ENCODE measurements at places on chromosomes 5 and 9.
A peak's percentile ranks its signal among the peaks of the same experiment; 100 is the strongest.

DNA sequence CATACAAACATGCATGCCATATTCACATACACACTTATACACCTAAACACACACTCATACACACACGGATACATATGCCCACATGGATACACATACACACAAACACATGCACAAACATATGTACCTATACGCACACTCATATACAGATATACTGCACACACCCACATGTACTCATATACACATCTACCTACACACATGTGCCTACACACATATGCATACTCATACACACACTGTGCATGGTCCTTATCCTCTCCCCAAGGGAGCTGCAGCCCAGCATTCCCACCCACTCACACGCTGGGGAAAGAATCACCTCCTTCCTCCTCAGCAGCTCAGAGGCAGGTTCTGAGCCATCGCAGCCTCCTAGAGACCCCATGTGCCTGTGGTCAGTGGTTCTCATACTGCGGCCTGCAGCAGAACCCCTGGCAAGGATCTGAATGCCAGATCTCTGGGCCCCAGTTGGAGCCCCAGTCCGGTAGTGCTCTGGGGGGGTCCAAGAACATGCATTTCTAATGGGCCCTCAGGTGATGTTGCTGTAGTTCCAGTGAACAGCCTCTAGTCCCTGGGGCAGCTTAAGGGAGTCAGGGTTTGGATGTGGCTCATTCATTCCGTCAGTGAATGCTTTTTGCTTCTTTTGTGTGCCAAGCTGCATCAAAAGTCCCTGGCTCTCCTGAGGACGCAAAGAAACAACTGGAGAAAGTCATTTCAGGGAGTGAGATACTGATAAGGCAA, 39.0 kb downstream of the SEMA4D start:
- DNase-seq, result no peak

GRCh38 chr9:96609732-96610131, 9.9 kb downstream of the CDC14B start:
- DNase-seq, result no peak

DNA sequence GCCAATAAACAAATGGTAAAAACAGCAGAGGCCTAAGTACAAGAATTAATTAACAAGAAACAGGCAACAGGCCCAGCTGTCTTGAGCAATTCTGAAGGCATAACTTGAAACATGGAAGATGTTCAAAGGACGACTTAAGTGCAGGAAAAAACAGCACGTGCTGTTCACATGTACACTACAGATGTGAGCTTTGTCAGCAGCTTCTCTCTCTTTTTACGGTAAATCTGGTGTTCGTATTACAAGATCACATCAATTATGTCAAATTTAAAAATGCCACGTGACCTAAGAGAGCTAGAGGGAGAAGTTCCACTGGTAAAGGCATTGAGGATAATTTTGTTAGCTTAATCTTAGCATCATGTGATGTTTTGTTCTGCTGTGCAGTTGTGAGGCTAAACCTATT, 281.1 kb downstream of the PSAT1 start:
- no peak for DNase-seq

DNA sequence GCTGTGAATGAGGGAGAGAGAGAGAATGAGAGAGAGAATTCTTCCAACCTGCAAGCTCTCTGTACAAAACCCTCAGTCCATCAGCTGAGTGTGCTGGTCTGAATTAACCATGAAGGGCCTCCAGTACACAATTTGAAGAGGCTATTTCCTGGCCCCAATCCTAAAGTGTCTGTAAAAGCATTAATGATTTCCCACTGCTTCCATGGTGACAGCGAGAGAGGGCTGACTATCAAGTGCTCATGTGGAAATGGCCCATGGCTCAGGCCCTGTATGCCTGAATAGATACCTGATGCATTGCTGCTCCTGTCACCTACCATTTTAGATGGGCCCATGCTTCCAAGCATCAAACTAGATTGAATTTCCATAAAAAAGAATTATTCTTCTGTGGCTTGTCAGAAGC, 592.4 kb downstream of the KIF4B start:
- no peak for DNase-seq

- no peak for DNase-seq
Observed at GRCh38 chr9:133103183-133103986, 17.7 kb downstream of the RALGDS start.

DNA sequence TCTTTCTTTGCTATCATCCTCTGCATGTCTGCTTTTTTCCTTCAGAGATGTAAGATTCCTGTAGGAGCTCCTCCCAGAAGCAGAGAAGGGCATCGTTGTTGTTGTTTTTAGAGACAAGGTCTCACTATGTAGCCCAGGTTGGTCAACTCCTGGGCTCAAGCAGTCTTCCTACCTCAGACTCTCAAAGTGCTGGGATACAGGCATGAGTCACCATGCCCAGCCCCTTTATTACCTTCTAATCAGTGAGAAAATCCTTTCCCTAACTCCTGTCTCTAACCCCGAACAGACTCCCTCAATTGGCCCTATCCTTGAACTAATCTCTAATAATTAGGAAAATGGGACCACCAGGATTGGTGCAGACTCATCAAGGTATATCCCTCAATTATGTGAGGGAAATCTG, 64.4 kb downstream of the GALNT10 start:
- DNase-seq, result no peak

DNA sequence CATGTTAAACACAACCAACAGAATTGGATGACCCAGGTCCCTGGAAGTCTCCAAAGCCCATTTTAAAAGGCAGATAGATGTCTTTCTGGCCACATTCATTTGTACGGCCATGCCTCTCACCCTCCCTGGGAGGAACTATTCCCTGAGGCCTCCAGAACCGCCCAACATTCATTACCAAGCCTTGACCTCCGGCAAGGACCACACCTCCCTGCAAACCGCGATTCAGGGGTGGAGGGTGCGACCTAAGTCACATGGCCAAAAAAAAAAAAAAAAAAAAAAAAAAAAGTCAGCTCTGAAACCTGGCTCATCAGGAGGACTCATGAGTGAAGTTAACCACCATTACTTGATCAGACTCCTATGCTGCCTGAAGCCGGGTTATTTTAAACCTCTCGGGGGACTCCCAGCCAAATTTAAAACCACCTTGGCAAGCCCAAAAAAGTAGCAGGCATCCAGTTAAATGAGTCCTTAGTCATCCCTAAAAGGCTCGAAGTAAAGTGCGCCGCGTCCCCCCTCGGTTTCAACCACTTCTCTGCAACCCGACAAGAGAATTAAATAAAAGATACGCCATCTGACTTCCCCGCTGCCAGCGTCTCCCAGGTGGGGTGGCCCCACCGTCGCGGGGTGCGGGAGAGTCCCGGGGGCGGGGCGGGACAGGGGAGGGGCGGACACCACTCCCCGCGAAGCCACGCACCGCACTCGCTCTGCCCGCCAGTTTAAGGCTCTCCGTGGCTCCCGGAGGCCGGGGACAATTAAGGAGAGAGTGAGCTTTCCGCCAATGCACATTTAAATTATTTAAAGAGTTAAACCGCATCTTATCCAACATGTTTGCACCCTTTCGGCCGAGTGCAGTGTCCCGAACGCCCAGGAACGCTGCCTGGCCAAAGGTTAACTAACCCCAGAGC, 2.3 kb downstream of the KLF9 start:
- no peak for DNase-seq

DNA sequence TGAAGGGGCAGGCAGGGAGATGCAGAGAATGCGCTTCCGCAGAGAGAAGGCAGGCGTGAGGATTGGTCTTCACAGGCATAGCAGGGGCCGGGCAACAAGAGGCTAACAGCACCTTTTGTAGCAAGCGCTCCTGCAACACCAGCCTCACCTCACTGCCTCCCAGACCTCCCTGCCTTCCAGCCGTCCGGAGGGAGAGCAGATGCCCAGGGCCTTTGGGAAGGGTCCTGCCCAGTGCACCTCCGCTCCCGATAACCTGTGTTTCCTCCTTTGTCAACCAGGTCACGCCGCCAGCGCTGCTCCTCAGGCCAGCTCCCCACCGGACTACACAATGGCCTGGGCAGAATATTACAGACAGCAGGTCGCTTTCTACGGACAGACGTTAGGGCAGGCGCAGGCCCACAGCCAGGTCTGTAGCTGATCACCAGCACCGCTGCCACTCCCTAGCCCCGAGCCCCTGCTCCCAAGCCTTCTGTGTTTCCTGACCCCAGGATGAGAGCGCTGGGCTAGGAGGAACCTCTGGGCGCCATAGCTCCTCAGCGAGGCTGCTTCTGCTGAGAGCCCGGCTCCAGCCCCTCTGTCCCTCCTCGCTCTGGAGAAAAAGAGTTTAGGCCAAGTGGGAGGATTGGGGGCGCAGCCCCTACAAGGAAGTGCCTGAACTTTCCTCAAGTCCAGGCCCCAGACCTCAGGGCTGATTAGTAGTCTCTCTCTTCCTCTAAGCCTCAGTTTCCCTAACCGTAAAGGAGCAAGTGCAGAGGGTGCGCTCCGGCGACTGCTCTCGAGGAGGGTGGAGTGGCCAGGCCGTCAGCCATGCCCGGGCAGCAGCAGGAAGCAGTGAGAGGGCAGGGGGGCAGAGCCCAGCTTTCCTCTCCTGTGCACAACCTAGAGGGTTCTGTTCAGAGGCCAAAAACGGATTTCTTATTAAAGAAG, 28.4 kb upstream of the PRDM12 start:
- no peak for DNase-seq

GRCh38 chr5:10454591-10455276, 13.1 kb downstream of the ROPN1L start:
- DNase-seq, result no peak

GRCh38 chr5:174759091-174759490, 34.7 kb downstream of the MSX2 start:
- no peak for DNase-seq

DNA sequence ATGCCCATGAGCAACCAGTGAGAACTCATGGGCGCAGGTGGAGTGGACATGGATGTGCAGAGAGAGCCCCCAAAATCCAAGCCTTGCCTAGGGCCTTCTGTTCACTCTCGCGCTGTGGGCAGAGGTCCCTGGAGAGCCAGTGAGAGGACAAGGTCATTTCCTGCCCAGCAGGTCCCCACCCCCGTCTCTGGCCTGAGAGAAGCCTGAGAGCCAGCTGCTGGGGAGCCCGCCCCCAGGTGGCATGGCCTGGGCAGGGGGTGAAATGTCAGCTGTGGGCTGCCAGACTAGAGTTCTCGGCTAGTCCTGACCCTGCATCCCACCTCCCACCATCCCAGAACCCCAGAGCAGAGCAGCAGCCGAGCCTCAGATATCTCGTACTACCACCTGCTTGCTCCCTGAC, 85.3 kb downstream of the BARX1 start:
- DNase-seq, result no peak

DNA sequence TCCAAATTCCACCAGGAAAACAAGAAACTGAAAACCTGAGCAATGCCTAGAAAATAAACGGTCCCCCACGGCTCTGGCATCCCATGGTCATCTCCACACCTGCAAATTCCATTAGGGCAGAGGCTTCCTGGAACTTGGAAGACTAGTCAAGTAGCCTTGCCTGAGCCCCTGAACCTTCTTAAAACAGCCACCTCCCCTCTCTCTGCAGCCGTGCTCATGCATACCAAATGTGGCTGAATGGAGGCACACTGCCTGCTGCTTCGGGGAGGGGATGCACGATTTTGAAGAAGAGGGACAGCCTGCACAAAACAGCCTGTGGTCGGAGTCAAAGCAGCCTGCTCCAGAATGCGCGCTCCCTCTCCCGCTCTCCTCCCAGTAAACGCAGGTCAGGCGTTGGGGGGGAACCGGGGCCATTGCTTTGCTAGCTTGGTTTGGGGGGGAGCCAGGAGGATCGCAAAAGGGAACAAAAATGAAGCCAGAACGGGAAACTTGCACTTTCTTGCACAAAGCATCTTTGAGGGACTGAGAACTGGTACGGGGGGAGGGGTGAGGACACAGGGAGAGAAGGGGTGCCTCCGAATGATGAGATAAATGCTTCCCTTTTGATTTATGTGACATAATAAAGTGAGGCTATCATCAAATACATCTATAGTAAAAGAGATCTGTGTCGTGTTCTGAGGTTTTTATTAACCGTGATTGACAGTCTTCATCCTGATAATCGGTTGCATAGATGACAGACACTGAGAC, at the start of gene TRPM3:
Gene TRPM3, minus strand, starts transcription at position 347 of the 747 bp plus-strand sequence. Its CDS starts 267 bp downstream, at position 80.
- DNase-seq, result no peak

DNA sequence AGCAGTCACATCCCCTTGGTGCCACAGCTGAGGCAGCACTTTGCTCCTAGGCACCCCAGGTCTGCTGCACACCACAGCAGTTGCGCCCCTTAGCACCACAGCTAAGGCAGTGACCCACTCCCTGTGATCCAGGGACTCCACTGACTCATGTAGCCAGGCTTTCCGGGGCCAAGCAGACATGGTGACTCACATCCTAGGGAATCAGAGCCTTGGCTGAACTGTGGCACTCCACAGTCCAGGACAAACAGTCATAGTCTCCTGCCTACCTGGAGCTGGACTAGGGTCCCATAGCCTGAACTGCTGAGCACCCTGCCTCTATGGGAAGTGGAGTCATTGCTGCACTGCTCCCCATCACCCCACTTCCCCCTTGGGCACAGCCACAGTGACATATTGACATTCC, 338.7 kb downstream of the NPR3 start:
- peak; percentile 44 for DNase-seq

GRCh38 chr9:89304020-89304833, 6.8 kb upstream of the CKS2 start:
- DNase-seq, result no peak

GRCh38 chr5:78533356-78533755, 115.2 kb downstream of the LHFPL2 start:
- DNase-seq, result no peak

DNA sequence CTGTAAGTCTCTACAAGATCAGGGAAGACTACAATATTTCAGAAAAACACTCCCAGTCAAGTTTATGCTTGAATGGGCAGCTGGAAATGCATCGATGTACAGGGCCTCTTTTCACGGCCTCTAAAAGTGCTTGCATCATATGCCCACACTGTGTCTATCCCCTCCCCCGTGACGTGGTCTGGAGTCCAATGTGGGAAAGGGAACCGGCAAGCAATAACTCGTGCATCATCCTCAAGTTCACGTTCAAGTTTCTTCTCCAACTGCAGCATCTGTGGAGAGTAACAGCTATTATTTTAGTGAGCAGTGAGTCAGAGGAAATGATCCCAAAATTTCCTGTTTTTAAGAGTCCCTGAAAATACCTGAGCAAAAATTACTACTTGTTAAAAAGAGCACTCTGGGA, 22.3 kb downstream of the ATPSCKMT start:
- DNase-seq, result no peak

DNA sequence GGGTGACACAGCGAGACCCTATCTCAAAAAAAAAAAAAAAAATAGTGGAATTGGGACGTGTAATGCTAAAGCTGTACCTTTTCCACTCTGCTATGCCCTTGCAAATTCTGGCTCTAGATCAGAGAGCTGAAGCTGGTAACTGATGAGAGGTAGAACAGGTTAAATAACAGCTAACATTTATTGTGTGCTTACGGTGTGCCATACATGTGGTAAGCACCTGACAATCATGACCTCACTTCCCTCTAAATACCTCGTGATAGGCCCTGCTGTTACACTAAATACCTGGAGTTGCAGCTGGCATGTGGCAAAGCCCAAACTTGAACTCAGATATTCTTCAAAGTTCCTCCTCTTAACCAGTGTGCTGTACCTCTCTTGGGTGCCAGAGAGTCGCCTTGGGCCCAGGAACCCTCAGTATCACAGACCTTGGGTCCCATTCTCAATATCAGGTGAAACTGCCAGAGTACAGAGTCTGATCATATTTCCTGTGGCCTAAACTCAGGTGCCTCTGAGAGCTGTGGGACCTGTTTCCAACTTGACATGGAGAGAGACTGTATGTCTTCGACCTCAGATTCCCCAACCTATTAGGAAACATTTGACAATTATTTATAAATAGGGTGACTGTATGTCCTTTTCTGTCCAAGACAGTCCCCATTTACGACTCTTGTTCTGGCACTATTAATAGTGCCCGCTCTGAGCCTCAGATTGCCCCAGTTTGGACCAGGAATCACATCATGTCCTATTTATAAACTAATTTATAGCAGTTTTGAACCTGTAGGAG, 4.8 kb downstream of the ARL10 start:
- no peak for DNase-seq
